ENCODE measurements at places on chromosomes 7 and 10.
A peak's percentile ranks its signal among the peaks of the same experiment; 100 is the strongest.

GRCh38 chr7:2566890-2567678 lies 8.3 kb downstream of the IQCE start:
- peak; percentile 41 for DNase-seq

DNA sequence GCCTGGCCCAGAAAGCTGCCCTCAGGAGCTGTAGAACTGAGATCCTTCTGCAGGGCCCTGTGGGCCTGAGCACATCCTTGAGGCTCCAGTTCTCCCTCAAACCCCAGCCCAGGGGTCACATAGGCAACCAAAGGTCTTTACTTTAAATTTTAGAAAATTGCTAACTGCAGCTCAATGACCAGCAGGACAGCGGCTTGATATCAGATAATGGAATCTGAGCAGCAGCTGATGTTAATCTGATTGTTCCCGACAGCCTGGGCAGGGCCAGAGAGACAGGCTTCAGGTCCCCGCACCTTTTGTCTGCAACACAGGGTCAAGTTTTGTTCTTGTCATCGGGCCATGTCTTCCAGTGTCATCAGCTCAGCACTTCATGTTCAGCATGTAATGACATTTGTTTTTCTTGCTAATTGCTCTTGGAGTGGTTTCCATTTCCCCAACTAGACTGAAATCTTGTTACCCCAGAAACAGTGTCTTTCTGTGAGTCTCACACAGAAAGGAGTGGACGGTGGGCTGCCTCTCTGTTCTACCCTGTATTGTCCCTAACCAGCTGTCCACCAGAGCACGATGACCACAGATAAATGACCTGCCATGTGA lies 91.0 kb downstream of the PAXIP1 start:
- DNase-seq: no peak

GRCh38 chr7:95424716-95425115 lies 10.1 kb downstream of the PON2 start:
- DNase-seq: no peak

- DNase-seq: no peak
Measured at GRCh38 chr10:190216-190615, 55.0 kb downstream of the ZMYND11 start.
